ENCODE measurements at places on chromosomes 1 and 21. TPM values are rescaled to one million over a fixed set of nuclear protein-coding genes. Genes with fewer than 3 reads are reported as not detected.

DNA sequence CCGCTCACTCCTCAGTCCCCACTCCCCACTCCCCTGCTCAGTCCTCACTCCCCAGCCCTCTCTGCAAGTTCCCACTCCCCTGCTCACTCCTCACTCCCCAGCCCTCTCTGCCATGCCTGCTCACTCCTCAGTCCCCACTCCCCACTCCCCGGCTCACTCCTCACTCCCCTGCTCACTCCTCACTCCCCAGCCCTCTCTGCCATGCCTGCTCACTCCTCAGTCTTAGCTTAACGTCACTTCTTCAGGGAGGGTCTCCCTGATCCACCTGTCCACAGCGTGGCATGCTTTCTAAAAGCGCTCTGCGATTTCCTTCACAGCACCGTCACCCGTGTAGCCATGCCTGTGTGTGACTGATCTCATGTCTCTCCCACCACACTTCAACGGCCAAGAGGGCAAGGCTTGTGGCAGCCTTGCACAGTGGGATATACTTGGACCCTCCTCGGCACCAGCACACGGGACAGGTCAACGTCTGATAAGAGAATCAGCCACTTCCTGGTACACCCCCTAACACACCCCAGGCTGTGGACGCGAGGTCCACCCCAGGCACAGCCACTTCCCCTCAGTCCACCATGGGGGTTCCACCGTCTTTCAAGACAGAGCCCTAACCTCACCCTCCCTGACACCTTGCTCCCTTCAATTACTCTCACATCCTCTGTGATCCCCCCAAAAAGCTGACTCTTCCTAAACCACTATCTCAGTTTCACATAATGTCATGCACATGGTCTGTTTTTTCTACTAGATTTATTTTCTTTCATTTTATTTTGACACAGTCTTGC, 14.0 kb downstream of the PRDM15 start:
- H3K4me3 ChIP-seq = no peak overlapping the region
- H3K4me1 ChIP-seq = no peaks in the 10 kb centered on the region
- no peaks in the 10 kb centered on the region for H3K36me3 ChIP-seq

GRCh38 chr1:102546251-102546650, 549.5 kb upstream of the OLFM3 start:
- H3K36me3 ChIP-seq = no peaks in the 10 kb centered on the region
- H3K27ac ChIP-seq = no peak overlapping the region
- no peaks in the 10 kb centered on the region for H3K27me3 ChIP-seq
- DNase-seq = no peak

SPRR2B gene
- total RNA-seq = not detected

ARHGEF16 gene
- 19.1 TPM for total RNA-seq

- DNase-seq = no peak
- no peaks in the 10 kb centered on the region for H3K27me3 ChIP-seq
- no peaks in the 10 kb centered on the region for H3K36me3 ChIP-seq
- no peak overlapping the region for H3K27ac ChIP-seq
- H3K4me1 ChIP-seq = peaks cover 16% of the 10 kb centered on the region
These were observed 212.7 kb downstream of the ZP4 start for GRCh38 chr1:237677979-237678378.

STIL gene
- 38.2 TPM for total RNA-seq

GRCh38 chr1:201455098-201455497, 13.9 kb downstream of the PHLDA3 start:
- H3K36me3 ChIP-seq = no peaks in the 10 kb centered on the region
- H3K27ac ChIP-seq = no peak overlapping the region
- DNase-seq = no peak
- peaks cover 27% of the 10 kb centered on the region for H3K4me1 ChIP-seq
- no peak overlapping the region for H3K4me3 ChIP-seq

GRCh38 chr21:45330851-45331261, 43.2 kb upstream of the POFUT2 start:
- no peaks in the 10 kb centered on the region for H3K27me3 ChIP-seq
- no peak overlapping the region for H3K4me3 ChIP-seq
- H3K27ac ChIP-seq = no peak overlapping the region
- DNase-seq = no peak
- H3K36me3 ChIP-seq = no peaks in the 10 kb centered on the region
- no peaks in the 10 kb centered on the region for H3K4me1 ChIP-seq

- no peaks in the 10 kb centered on the region for H3K36me3 ChIP-seq
- H3K4me3 ChIP-seq = no peak overlapping the region
- H3K27ac ChIP-seq = no peak overlapping the region
- DNase-seq = no peak
- no peaks in the 10 kb centered on the region for H3K27me3 ChIP-seq
These were observed 30.5 kb downstream of the SIM2 start for GRCh38 chr21:36729310-36729970.

- no peaks in the 10 kb centered on the region for H3K36me3 ChIP-seq
- H3K4me1 ChIP-seq = no peaks in the 10 kb centered on the region
- no peaks in the 10 kb centered on the region for H3K27me3 ChIP-seq
- no peak for DNase-seq
These were observed 65.0 kb downstream of the WDR64 start for GRCh38 chr1:241716915-241717656.

GRCh38 chr1:96887501-96887900, 165.9 kb downstream of the PTBP2 start:
- DNase-seq = no peak
- no peaks in the 10 kb centered on the region for H3K36me3 ChIP-seq
- H3K27ac ChIP-seq = no peak overlapping the region
- H3K27me3 ChIP-seq = no peaks in the 10 kb centered on the region
- no peak overlapping the region for H3K4me3 ChIP-seq

- no peaks in the 10 kb centered on the region for H3K4me1 ChIP-seq
- DNase-seq = no peak
- H3K4me3 ChIP-seq = no peak overlapping the region
- no peaks in the 10 kb centered on the region for H3K36me3 ChIP-seq
- H3K27ac ChIP-seq = no peak overlapping the region
These were observed 115.9 kb downstream of the HIVEP3 start for GRCh38 chr1:41802532-41803501.

GRCh38 chr1:200628223-200628881, 7.8 kb upstream of the KIF14 start:
- no peaks in the 10 kb centered on the region for H3K4me1 ChIP-seq
- H3K4me3 ChIP-seq = no peak overlapping the region
- H3K27me3 ChIP-seq = no peaks in the 10 kb centered on the region
- no peak overlapping the region for H3K27ac ChIP-seq
- no peaks in the 10 kb centered on the region for H3K36me3 ChIP-seq

DNA sequence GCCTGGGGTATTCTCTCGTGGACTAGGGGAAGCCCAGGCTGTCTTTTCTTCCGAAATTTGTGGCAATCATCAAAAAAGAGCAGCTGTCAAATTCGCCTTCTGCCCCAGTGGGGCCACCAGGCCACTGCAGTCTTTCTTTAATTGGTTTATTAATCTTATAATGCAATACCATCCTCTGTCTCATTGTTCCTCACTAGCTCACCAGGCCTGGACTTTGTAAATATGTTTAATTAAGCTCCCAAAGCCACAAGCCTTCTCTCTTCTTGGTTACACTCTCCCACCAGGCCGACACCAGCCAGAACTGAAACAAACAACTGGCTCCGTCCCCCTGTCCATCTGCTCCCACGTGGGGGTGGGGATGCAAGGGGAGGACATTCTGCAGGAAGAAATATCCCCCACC, 22.0 kb upstream of the CAMK1G start:
- no peak for DNase-seq
- H3K27ac ChIP-seq = no peak overlapping the region
- no peak overlapping the region for H3K4me3 ChIP-seq
